ENCODE measurements at places on chromosomes 3 and 15. TPM values are rescaled to one million over a fixed set of nuclear protein-coding genes. Genes with fewer than 3 reads are reported as not detected.

NMNAT3 gene
- total RNA-seq = 0.61 TPM

CXCR6 gene
- total RNA-seq = not detected

DNA sequence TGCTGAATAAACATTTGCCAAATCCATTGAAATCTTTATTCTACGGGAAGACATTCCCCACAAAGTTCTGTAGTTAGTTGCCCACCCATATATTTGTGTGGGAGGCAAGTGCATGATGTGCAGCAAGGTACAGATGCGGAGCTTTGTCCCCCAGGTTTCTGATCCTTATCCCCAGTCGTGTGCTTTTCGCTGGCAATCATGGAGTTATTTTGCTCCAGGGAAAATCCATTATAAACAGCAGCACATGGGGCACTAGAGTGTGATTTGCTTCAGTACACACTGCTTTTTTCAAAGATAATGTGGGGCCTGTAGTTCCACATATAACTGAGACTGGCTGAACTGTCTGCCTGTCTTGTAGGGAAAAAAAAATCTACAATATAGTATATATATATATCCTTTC, 132.1 kb downstream of the FEZF2 start:
- DNase-seq = no peak

GRCh38 chr3:3125977-3126376, 763 bp upstream of the TRNT1 start:
- no peak for DNase-seq
